Fibroblast of upper back skin (primary cell): ENCODE measurements at places on chromosomes 13 and 19.

DNA sequence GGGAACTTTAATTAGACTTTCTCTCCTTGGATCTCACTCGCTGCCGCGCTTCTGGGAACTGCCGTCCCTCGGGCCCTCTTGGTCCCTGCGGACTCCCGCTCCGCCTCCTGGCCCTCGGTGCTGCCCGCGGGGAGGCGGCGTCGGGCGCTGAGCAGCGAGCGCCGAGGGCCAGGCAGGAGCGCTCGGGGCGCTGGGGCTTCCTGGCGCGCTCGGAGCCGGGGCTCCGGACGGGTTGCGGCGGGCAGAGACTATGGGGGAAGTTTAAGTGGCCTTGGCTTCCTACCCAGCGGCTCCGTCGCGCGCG, 704 bp downstream of the CHST8 start:
- no peak for DNase-seq

- peak; percentile 47 for DNase-seq
These were observed 58.0 kb downstream of the PIBF1 start for GRCh38 chr13:72839831-72840426.

DNA sequence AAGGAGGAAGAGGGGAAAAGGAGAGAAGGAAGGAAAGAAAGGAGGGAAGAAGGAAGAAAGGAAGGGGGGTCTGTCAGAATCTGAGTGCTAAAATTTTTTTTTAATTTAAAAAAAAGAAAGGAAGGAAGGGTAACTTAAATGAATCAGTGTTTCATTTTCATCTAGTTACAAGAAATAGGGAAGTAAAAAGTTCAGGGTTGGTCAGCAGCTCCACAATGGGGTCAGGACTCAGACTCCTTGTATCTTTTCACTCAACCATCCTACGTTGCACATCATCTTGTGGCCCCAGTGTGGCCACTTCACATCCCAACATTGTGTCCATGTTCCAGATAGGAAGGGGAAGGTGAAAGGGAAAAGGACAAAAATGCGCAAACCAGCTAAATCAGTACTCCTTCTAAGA, 14.3 kb upstream of the FNDC3A start:
- no peak for DNase-seq

GRCh38 chr13:105436943-105437342, 1098.5 kb downstream of the EFNB2 start:
- DNase-seq: no peak

DNA sequence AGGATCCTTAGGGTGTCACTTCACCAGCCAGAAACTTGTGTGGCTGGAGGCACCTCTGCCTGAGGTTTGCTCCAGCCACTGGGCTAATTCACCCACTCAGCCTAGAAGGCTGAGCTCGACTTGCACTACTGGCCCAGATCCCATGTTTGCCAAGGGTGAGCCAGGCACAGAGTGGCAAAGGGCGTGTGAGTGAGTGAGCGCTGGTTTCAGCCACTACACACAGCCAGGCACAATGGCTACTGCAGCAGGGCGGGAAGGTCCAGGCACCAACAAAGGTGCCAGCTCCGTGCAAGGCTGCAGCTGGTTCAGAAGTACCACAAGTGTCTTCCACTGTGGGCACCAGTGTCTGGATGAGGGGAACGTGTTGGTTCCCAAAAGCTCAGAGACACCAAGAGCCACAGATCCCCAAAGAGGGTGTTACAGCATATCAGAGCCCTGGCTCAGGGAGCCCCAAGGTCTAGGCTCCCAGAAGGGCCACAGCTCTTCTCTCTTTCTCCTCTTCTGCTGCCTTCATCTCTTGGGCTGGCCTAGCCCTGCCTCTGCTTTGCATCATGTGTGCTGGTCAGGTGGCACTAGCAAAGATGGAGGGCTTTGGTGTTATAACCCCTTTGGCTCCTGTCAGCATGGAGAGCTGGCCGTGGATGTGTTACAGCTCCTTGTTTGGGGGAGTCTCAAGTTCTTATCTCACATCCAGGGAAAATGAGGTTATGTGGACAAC, 736.3 kb upstream of the KLHL1 start:
- DNase-seq: no peak

DNA sequence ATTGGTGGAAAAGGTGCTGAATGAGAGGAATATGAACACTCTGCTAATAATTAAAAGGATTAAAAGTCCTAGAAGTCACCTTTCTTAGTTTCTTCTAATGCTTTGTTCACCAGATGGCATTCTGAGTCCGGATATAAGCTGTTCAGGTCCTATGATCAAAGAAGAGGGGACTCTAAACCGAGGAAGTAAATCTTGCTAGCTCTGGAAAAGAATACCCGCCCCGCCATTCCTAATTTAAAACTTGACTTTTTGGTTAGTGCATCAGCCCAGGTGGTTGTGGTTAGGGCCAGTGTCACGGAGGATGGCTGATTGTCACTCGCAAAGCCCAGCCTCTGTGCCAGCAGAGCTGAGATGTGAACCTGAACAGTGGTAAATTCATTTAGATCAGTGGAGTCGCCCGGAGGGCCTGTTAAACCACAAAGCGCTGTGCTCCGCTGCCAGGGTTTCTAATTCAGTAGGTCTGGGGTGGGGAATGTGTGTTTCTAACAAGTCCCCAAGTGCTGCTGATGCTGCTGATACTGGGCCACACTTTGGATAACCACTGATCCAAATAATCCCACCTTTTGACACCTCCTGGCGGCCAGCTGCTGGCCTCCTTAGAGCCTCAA, 425.4 kb downstream of the DCT start:
- no peak for DNase-seq

DNA sequence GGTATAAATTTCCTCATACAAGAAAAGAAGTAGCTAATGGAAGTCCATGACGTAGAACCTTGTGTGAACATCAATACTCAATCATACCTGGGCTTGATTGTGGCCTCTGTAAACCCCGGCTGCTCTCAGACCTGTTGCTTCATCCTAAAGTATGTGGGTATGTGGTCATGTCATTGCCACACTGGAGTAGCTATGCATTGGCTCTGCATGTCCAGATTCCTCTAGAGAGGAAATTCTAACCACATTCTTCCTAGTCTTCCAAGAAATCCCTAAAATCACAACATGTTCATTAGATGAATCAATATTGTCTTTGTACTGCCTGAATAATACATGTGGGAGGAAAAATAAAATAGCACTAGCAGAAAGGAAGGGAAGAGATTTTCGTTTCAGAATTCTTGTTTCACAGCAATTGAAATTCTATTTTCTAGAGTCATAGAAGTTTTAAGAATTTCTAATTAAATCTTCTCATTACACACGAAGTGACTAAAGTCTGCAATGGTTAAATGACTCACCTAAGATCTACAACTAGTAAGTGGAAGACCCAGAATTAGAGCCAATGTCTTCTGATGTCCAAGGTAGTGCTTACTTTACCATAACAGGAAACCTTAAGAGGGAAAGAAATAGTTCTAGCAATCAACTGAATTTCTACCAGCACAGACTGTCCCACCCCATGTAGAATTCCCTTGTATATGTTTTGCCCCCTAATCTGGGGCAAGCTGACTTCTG, 28.0 kb downstream of the RXFP2 start:
- DNase-seq: peak; percentile 96

- DNase-seq: no peak
These were observed 2.7 kb upstream of the ASPDH start for GRCh38 chr19:50516456-50516855.

DNA sequence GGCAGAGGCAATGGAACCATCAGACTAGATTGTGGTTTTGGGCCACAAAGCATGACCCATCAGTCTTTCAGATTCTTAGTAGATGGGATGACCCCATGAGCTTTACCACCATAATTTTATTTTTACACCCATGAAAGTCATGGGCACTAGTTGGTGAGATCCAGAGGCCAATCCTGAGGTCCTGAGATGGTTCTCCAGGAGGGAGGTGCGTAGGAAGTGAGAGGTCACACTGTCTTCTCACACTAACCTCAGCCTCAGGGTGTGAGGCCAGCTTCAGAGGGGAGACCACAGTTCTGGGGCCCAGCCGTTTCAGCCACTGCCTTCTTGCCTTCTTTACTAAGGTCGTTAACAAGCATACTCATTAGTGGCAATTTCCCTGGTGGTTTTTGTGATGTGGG, 106.4 kb downstream of the AKAP11 start:
- no peak for DNase-seq

DNA sequence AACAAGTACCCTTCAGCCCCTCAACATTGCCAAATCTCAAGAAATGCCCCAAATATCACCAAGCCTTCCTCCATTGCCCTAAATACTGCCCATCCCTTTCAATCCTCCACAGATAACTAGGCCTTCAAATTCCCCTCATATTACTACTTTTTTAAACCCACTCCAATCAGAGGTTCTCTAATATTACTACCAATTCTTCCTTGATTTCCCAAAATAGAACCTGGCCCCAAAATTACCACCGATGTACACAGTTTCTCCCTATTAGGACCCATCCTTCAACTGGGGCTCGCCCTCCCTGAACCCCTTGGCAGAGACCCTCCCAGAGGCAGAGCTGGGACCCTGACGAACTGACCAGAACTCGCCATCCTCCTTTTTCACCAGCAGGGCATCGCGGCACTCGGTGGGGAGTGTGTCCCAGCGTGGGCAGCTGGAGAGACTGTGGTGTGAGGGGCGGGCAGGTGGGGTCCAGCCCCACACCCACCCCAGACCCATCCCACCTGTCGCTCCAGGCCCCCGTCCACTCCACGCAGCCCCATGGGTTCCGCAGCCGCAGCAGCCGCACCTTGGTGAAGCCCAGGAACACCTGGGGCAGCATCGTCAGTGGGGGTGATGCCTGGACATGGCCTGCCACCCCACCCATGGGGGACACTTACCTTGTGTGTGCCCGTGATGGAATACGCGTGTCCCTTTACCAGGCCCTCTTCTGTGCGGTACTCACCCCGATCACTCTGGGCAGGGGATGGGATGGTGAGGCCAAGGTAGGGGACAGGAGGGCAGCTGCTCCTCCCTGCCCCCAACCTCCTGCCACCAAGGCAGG, 6.1 kb downstream of the CAPN12 start:
- no peak for DNase-seq

GRCh38 chr13:74299721-74300120, 165.5 kb upstream of the KLF12 start:
- no peak for DNase-seq

DNA sequence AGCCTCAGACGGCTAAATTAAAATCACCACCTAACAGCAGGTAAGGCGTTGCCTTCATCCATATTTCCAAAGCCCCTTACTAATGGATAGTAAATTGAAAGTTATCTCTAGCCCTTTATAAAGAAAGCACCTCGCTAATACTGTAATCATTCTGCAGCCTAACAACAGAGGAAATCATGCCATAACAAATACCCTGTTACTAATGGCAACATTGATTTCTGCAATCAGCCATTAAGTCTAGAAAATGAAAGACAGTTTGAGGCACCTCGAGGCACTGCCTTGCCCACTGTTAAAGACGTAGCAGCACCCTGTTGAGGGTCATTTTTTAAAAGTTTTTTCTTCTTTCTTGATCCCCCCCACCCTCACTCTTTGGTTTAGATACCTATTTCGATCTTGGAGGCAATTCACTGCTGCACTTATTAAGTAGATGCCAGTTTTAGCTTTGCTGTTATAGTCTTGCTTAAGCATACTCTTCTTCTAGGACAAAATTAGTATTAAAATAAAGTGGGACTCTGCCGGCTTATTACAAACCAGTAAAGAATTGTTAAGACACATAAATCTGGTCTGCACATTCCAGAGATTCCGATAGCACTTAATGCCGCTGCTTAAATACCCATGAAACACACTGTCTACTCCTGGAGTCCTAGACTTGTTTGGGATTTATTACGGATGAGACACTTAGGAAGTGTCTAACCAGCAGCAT, 74.8 kb downstream of the ZNF536 start:
- DNase-seq: peak; percentile 91

DNA sequence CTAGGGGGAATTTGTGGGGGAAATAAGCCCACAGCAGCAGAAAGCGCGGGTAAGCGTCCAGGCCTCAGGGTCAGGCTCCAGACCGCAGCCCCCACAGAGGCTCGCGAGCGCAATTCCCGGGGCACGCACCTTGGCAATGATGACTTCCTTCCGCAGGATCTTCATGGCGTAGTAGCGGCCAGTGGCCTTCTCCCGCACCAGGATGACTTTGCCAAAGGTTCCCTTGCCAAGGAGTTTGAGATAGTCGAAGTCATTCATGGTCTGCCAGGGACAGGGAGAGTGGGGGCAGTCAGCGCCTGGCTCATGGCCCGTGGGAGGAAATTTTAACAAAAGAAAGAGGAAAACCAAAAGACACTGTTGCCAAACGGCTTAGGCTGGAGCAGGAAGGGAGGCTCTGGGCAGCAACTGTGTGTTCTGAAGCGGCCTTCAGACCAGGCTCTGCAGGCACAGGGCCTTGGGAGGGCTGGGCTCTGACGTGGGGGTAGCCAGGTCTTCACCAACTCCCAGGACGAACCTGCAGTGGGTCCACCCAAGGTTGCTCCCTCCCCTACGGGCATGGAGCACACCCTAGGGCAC, 15.4 kb upstream of the CCNP start:
- DNase-seq: no peak

GRCh38 chr19:5494773-5495172, 39.6 kb downstream of the ZNRF4 start:
- no peak for DNase-seq

- no peak for DNase-seq
These were observed 13.6 kb upstream of the SHC2 start for GRCh38 chr19:474126-475078.

- DNase-seq: no peak
These were observed 234.9 kb downstream of the PCDH9 start for GRCh38 chr13:66995203-66995611.

DNA sequence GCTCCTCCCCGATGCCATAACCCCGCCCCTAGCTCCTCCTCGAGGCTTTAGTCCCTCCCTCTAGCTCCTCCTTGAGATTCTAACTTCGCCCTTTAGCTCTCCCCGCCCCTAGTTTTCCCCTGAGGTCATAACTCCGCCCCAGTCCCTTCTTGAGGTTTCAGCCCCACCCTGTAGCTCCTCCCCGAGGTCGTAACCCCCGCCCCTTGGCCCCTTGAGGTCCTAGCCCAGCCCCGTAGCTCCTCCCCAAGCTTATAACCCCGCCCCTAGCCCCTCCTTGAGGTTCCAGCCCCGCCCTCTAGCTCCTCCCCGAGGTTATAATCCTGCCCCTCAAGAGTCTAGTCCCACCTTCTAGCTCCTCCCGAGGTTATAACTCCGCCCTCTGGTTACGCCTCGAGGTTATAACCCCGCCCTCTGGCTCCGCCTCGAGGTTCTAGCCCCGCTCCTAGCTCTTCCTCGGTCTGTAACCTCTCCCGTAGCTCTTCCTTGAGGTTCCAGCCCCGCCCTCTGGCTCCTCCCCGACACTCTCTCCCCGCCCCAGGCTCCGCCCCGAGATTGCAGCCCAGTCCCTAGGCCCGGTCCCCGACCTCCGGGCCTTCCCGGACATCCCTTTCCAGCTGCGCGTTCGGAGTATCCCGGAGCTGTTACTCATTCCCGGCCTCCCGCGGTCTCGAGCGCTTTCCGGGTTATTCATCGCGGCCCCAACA, 1.4 kb downstream of the PLAUR start:
- DNase-seq: peak; percentile 100

DNA sequence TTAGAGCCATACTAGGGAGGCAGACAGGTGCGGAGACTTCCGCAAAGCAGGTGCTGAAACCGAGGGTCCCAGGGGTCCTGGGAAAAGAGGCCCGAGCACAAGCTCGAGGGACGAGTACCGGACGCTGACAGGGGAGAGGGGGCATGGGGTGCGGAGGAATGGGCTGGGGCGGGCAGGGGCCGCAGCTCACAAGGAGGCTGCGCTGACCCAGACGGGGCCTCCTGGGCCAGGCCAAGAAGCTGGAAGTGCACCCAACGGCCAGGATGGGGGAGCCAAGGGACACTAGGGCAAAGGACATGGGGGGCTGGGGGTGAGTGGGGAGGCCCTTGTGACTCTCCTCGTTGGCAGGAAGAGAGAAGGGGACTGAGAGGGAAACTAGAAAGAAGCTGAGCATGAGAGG, 1.8 kb downstream of the POLR2E start:
- DNase-seq: no peak
